ENCODE measurements at places on chromosomes 5 and 9. TPM values are rescaled to one million over a fixed set of nuclear protein-coding genes. Genes with fewer than 3 reads are reported as not detected.

The FUBP3 gene
- total RNA-seq, result 47.6 TPM

The CD72 gene
- 43.2 TPM for total RNA-seq

The PCDHA10 gene
- total RNA-seq, result not detected

The NUTM2F gene
- not detected for total RNA-seq

The STK32A gene
- not detected for total RNA-seq

The AFAP1L1 gene
- 0.16 TPM for total RNA-seq

The PCSK1 gene
- total RNA-seq, result not detected

The LPAR1 gene
- not detected for total RNA-seq

The DBH gene
- not detected for total RNA-seq

The GPSM1 gene
- 5.9 TPM for total RNA-seq

The MACIR gene
- total RNA-seq, result 9.7 TPM

The CBY3 gene
- not detected for total RNA-seq

The SLC6A19 gene
- not detected for total RNA-seq

The KDM4C gene
- total RNA-seq, result 70.9 TPM

The TAF7 gene
- 50.4 TPM for total RNA-seq

The CDC23 gene
- total RNA-seq, result 27.8 TPM

The CDH9 gene
- not detected for total RNA-seq

The HSD17B3 gene
- not detected for total RNA-seq

The RAI14 gene
- 3.3 TPM for total RNA-seq

The UGT3A2 gene
- 0.28 TPM for total RNA-seq

The WNK2 gene
- total RNA-seq, result 0.39 TPM

The DDX4 gene
- total RNA-seq, result not detected

The TAF11L10 gene
- total RNA-seq, result not detected

The POU5F2 gene
- 2.1 TPM for total RNA-seq

The GABRA6 gene
- not detected for total RNA-seq

The DEPDC1B gene
- total RNA-seq, result 37.9 TPM

The PTBP3 gene
- total RNA-seq, result 83.5 TPM

The GMCL2 gene
- not detected for total RNA-seq

The SHOC1 gene
- not detected for total RNA-seq

The SPATA6L gene
- 1.6 TPM for total RNA-seq

The PCDHGB1 gene
- total RNA-seq, result not detected

The REEP5 gene
- 42.3 TPM for total RNA-seq

The HAPLN1 gene
- total RNA-seq, result not detected

The OR1K1 gene
- not detected for total RNA-seq

The PCDHB7 gene
- total RNA-seq, result not detected

The DMRTA1 gene
- total RNA-seq, result not detected

The IL33 gene
- total RNA-seq, result not detected

The ELP1 gene
- 19.7 TPM for total RNA-seq

The PDE6A gene
- not detected for total RNA-seq

The CSNK1A1 gene
- 175 TPM for total RNA-seq

The ARHGEF28 gene
- 0.17 TPM for total RNA-seq

The MSX2 gene
- total RNA-seq, result not detected

The NEURL1B gene
- total RNA-seq, result 1.2 TPM

The IPO11 gene
- total RNA-seq, result 30.2 TPM

The ALDH1A1 gene
- not detected for total RNA-seq

All from activated T-helper 17 cell treated with anti-CD3 and anti-CD28 coated beads, Interleukin-2, amount 50 U/mL, for 72 hours (primary cell).